ENCODE measurements at places on chromosomes 12 and 14.

- H3K36me3 ChIP-seq, result no peaks in the 10 kb centered on the region
- no peak for DNase-seq
- H3K4me3 ChIP-seq, result no peak overlapping the region
- no peaks in the 10 kb centered on the region for H3K4me1 ChIP-seq
- peaks cover 48% of the 10 kb centered on the region for H3K27me3 ChIP-seq
- H3K27ac ChIP-seq, result no peak overlapping the region
These were observed 86.1 kb downstream of the CACNA1C start for GRCh38 chr12:2138871-2139308.

DNA sequence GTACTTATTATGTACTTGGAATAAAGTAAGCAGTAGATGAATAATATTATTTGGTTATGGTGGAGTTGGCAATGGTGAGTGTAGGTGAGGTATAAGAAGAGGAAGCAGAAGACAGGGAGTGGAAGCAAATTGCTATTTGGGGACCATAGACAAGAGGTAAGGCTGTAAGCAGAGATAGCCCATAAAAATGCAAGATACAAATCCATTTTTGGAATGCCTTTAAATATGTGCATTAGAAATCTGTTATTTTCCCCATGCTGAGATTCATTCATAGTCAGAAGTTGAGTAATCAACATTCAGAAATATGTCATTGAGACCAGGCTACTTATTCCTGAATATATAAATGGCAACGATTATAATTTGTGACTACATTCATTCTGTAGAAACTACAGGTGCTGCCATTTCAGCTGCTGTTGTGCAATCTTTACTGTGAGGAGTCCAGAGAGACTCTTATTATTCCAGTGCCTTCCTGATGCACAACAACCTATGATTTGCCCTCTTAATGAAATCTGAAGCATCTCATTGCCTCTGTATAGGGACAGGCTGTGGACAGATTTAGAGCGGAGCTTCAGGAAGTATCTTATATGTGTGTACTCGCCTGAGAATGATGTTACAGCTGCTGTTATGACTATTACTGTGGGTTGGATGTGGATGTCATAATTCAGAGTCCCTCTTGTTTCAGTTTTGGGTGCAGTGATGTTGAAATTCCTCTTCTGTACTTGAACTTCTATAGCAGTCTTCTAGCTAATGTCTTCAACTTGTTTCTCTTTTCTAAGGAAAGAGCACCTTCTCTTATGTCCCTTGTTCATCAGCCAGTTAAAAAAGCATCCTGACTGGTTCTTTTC is 173.8 kb downstream of the NAV3 start:
- H3K4me3 ChIP-seq, result no peak overlapping the region
- no peak for DNase-seq
- no peaks in the 10 kb centered on the region for H3K4me1 ChIP-seq
- H3K36me3 ChIP-seq, result no peaks in the 10 kb centered on the region
- H3K27ac ChIP-seq, result no peak overlapping the region

GRCh38 chr12:124772289-124773170 is 91.1 kb downstream of the SCARB1 start:
- H3K27ac ChIP-seq, result no peak overlapping the region
- DNase-seq, result no peak
- H3K36me3 ChIP-seq, result peaks cover 1% of the 10 kb centered on the region
- H3K4me3 ChIP-seq, result no peak overlapping the region

- H3K27ac ChIP-seq, result peak overlapping the region; percentile 80
- no peaks in the 10 kb centered on the region for H3K27me3 ChIP-seq
- H3K4me1 ChIP-seq, result peaks cover 73% of the 10 kb centered on the region
- H3K4me3 ChIP-seq, result peak overlapping the region; percentile 98
These were observed 6.2 kb downstream of the CHST11 start for GRCh38 chr12:104462931-104463339.

DNA sequence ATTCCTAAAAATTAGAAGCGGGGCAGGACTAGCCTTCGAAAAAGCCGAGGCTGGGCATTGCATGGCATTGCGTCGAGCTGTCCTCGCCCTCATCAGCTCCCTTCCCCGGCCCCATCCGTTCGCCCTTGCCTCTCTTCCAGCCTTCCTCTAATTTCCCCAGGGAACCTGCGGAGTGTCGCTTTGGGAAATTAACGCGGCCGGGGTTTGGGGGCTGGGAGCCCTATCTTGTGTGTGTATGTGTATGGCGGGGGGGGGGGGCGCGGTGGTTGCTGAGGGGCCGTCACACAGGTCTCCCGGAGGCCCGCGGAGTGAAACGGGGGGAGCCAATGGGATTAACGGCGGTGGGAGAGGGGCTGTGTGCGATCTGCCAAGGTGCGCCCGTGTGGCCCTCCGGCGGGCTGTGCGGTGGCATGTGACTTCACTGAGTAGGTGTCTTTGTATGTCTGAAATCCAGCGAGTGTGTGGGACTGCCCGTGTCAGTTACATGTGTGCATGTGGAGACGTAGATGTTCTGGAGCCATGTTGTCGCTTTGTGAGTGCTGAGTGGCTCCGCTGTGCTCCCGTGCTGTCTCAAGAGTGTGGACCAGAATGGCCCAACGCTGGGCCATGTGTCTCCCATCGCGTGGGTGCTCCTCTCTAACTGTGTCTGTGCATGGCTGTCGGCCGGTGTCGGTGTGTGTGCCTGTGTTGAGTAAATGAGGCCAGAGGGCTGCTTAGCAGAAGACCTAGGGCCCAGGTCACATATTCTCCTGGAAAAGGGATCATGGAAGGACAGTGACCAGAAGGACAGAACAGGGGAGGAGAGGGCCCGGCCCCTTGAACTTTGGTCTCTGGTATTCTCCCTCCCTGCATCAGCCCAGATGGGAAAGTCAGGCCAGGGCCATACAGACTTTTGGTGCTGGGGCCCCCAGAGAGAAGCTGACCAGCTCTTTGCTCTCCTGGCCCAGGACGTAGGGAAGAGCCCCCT is 1.5 kb downstream of the PTMS start:
- H3K27ac ChIP-seq, result peak overlapping the region; percentile 60
- peaks cover 7% of the 10 kb centered on the region for H3K36me3 ChIP-seq
- H3K4me1 ChIP-seq, result peaks cover 63% of the 10 kb centered on the region
- H3K27me3 ChIP-seq, result peaks cover 21% of the 10 kb centered on the region

GRCh38 chr14:55904086-55904485 is 214.1 kb upstream of the PELI2 start:
- no peaks in the 10 kb centered on the region for H3K36me3 ChIP-seq
- no peak overlapping the region for H3K27ac ChIP-seq
- peaks cover 7% of the 10 kb centered on the region for H3K27me3 ChIP-seq

DNA sequence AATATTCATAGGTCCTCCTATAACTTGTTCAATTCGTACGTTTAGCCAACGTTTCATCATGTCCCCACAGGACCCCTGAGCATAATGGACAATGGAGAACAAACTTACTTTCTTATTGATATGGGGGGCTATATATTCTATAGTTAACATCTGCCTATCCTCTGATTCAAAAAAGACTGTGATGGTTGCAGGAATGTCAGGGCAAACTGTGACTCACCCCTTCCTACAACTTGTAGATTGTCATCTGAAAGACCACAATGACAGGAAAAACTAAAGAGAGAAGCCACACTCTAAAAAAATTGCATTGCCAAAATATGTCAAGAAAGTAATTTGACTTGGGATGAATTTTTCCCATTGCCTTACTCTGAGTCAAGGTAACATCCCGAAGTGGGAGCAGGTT is 50.8 kb downstream of the CATSPERB start:
- no peak overlapping the region for H3K4me3 ChIP-seq
- no peaks in the 10 kb centered on the region for H3K4me1 ChIP-seq
- H3K36me3 ChIP-seq, result no peaks in the 10 kb centered on the region
- DNase-seq, result no peak
- no peaks in the 10 kb centered on the region for H3K27me3 ChIP-seq
- no peak overlapping the region for H3K27ac ChIP-seq

DNA sequence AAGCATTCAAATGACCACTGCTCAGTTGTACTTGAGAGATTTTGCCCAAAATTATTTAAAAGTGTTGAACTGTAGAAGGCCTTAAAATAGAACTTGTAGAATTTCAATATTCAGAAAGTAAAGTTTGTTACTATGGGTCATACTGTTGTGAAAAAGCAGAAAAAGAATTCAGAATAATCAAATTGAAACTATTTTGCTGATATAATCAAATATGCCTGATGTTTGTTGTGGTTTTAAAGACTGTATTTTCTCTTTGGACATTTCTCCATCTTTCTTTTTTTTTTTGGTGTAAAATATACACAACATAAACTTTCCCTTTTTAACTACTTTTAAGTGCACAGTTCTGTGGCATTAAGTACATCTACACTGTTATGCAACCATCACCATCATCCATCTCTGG is 374.7 kb downstream of the APAF1 start:
- no peak overlapping the region for H3K27ac ChIP-seq
- no peak for DNase-seq
- no peaks in the 10 kb centered on the region for H3K36me3 ChIP-seq
- no peak overlapping the region for H3K4me3 ChIP-seq
- H3K27me3 ChIP-seq, result peaks cover 14% of the 10 kb centered on the region
- no peaks in the 10 kb centered on the region for H3K4me1 ChIP-seq

DNA sequence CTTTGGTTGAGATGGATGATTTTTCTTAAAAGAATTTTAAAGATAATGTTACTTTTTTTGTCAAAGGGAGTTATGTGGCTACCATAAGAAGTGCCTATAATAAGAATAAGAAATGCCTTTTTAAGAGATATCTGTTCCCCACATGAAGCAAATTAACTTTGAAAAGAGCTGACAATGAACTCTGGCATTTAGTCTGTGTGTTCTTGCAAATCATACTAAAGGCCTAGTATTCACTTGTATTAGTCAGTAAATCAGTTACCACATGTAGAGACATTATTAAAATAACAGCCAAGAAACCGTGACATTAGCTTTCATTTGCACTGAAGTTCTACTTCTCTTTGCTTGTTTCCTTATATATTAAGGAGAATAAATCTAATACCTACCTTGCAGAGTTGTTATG is 296.3 kb downstream of the CCDC91 start:
- peaks cover 5% of the 10 kb centered on the region for H3K36me3 ChIP-seq
- no peaks in the 10 kb centered on the region for H3K27me3 ChIP-seq
- H3K4me3 ChIP-seq, result no peak overlapping the region
- H3K4me1 ChIP-seq, result no peaks in the 10 kb centered on the region
- DNase-seq, result no peak

All from central memory CD8-positive, alpha-beta T cell (primary cell).